ENCODE measurements at places on chromosomes 11 and 22. TPM values are rescaled to one million over a fixed set of nuclear protein-coding genes. Genes with fewer than 3 reads are reported as not detected.

The OSBP gene
- 40.3 TPM for total RNA-seq

The SEC14L6 gene
- not detected for total RNA-seq

The KDM4D gene
- 0.39 TPM for total RNA-seq

The ZNRF3 gene
- 0.82 TPM for total RNA-seq

The ISX gene
- not detected for total RNA-seq

The ZBTB44 gene
- 53.3 TPM for total RNA-seq

The NFAM1 gene
- total RNA-seq = 0.05 TPM

The OR56A3 gene
- not detected for total RNA-seq

The NOX4 gene
- not detected for total RNA-seq

The SERPING1 gene
- total RNA-seq = not detected

The MMP3 gene
- total RNA-seq = not detected

The CYB5R2 gene
- 1.7 TPM for total RNA-seq

The GSTT2 gene
- total RNA-seq = 0.18 TPM

The SLC22A6 gene
- total RNA-seq = not detected

The PTGDR2 gene
- total RNA-seq = 31.5 TPM

The CEP164 gene
- 42.0 TPM for total RNA-seq

The TECTA gene
- total RNA-seq = 0.18 TPM

The DDT gene
- total RNA-seq = 114 TPM

The EHD1 gene
- 106 TPM for total RNA-seq

The FAM181B gene
- not detected for total RNA-seq

The CARD10 gene
- not detected for total RNA-seq

The GVQW3 gene
- total RNA-seq = 5.7 TPM

The FOLH1 gene
- not detected for total RNA-seq

The TRIM51 gene
- not detected for total RNA-seq

The SHANK3 gene
- total RNA-seq = 0.05 TPM

The BIK gene
- total RNA-seq = 2.0 TPM

The RASSF10 gene
- not detected for total RNA-seq

The CASP5 gene
- total RNA-seq = not detected

The DDX25 gene
- 0.09 TPM for total RNA-seq

The C11orf87 gene
- not detected for total RNA-seq

The P2RY6 gene
- total RNA-seq = not detected

The TPH1 gene
- total RNA-seq = 0.39 TPM

The GNB1L gene
- total RNA-seq = 10.1 TPM

The ART5 gene
- total RNA-seq = not detected

The KRTAP5-4 gene
- total RNA-seq = not detected

The PHF21B gene
- not detected for total RNA-seq

The CPT1B gene
- total RNA-seq = 90.6 TPM

The CLTCL1 gene
- total RNA-seq = 0.84 TPM

The GAS2 gene
- 2.0 TPM for total RNA-seq

The PPP2R5B gene
- total RNA-seq = 8.9 TPM

The GRIK4 gene
- total RNA-seq = not detected

The FAM227A gene
- total RNA-seq = 0.11 TPM

The KIF18A gene
- total RNA-seq = 27.4 TPM

The RTN4R gene
- total RNA-seq = 1.5 TPM

The OR52I1 gene
- not detected for total RNA-seq

The INPP5J gene
- total RNA-seq = 0.30 TPM

Data from T-helper 2 cell treated with Interferon-gamma antibody and Interleukin-4, amounts not matched to agents 100 ng/mL and 5 ng/mL, for 36 hours (primary cell).